ENCODE measurements at places on chromosomes 3 and 15. TPM values are rescaled to one million over a fixed set of nuclear protein-coding genes. Genes with fewer than 3 reads are reported as not detected.

DNA sequence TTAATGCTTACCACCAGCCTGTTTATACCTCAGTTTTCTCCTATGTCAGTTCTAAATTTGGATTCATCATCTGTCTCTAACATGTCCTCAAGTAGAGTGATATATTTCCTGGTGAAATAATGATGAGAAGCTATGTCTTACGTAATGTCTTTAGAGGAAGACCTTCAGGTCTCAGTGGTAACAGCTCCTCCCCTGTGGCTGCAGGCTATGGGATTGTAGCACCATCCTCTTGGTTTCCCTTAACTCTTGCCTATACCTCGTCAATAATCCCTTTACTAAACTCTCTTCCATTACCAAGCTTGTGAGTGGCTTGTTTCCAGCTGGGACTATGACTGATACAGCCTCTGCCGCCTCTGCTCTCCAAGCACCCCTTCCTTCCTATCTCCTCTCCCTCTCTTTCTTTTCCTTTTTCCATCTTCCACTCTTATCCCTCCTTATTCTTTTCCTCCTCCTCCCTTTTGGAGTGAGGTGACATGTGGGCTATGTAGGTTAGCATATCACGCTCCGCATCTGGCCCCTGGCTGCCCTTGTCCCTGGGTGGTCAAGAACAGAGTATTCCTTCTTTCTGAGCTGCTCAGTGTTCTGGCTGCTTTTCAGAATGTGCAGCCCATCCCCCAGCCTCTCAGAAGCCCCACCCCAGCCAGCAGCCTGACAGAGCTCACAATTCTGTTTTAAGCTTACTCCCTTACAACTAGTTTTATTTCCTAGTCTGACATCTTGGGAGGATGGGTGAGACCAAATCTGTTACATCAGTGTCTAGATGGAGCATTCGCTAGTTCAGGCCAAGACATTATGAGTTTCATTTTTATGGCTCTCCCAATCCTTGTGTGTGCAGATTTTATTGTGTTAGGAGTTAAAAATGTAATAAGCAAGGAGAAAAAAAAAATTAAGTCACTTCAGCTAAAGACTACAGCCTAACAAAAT, 75.0 kb upstream of the RNU6-1 start:
- no peak for DNase-seq

DNA sequence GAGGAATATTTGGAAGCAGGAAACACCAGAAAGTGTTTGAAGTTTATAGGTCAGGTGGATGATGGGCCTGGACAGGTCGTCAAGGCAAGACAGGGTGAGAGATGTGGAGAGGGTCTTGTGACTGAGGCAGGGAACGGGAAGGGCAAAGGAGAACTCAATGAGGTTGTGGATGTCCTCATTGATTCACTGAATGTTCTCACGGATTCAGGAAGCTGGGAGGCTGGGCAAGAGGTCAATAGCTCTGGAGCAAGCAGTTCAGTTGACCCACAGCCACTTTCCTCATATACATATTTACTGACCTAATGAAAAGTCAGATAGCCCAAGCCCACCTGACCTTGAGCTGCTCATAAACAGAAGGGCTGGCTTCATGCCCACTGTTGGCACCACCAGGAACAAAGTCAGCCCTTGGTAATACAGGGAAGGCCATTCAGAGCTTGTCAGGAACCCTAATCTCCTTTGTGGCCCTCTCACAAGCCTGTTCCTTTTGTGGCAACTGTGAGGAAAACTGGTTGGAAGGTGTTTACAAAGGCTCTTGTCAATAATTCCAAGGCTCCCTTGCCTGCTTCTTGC, 31.6 kb downstream of the ARRDC4 start:
- DNase-seq = no peak

DNA sequence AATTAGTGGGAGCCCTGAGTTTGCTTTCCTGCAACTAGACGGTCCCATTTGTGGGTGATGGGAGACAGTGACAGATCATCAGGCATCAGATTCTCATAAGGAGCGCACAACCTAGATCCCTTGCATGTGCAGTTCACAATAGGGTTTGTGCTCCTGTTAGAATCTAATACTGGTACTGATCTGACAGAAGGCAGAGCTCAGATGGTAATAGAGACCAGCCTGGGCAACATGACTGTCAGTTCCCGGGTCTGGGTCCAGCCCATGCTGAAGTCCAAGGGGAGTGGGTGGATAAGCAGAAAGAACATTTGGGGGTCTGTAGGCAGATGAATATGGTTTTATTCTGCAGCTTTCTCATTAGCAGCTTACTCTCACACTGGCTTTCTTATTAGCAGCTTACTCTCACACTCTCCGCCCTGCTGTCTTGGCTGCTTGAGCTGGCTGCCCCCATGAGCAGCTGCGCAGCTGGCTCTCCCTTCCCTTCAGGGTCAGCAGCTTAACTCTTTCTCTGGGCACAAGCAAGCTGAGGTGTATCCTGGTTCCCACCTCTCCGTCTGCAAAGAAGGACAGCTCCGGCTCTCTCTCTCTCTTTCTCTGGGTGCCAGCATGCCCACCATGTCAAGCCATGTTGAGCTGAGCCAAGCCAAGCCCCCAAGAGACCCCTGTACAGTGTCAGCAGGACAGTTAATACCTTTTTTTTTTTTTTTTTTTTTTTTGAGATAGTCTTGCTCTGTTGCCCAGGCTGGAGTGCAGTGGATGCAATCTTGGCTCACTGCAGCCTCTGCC, 46.5 kb downstream of the KLHDC8B start:
- no peak for DNase-seq

Gene ARGFX
- not detected for total RNA-seq

Gene PLA2G4E
- not detected for total RNA-seq

Gene BAHD1
- total RNA-seq = 48.8 TPM

DNA sequence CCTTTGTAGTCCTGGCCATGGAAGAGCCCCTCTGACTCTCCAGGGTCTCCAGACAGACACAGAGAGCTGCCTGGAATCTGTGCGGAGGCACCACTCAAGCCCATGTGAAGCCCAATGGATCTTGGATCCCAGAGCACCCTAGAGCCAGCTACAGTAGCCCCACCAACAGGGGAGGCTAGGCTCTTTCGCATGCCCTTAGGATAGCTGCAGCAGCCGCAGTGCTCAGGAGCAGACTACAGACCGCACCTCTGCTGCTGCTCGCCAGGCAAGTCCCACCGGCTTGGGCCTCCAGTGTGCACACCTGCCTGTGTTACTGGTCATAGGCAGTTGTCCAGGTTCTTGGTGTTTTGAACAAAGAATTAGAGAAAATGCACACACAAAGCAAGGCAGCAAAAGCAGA, 131.6 kb downstream of the SPATA16 start:
- no peak for DNase-seq

Gene SCN11A
- total RNA-seq = 0.32 TPM

GRCh38 chr3:107769882-107770281, 247.1 kb downstream of the BBX start:
- no peak for DNase-seq

Gene SKOR1
- 0.25 TPM for total RNA-seq

- DNase-seq = no peak
These were observed 239.1 kb downstream of the LRRN1 start for GRCh38 chr3:4038351-4038750.

- DNase-seq = no peak
These were observed 45.9 kb downstream of the XXYLT1 start for GRCh38 chr3:195224980-195225580.

Gene COL7A1
- total RNA-seq = 2.7 TPM

DNA sequence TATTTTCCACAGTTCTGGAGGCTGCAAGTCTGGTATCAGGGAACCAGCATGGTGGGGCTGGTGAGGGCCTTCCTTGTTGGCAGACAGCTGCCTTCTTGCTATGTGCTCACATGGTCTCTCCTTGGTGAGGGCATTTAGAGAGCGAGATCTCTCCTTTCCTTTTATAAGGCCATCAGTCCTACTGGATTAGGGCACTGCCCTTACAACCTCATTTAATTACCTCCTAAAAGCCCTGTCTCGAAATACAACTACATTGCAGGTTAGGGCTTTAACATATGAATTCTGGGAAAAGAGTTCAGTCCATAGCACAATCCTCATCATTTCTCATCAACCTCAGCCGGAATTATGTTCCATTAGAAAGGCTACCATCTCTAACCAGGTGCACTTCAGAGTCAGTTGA, 21.9 kb downstream of the ISL2 start:
- no peak for DNase-seq

DNA sequence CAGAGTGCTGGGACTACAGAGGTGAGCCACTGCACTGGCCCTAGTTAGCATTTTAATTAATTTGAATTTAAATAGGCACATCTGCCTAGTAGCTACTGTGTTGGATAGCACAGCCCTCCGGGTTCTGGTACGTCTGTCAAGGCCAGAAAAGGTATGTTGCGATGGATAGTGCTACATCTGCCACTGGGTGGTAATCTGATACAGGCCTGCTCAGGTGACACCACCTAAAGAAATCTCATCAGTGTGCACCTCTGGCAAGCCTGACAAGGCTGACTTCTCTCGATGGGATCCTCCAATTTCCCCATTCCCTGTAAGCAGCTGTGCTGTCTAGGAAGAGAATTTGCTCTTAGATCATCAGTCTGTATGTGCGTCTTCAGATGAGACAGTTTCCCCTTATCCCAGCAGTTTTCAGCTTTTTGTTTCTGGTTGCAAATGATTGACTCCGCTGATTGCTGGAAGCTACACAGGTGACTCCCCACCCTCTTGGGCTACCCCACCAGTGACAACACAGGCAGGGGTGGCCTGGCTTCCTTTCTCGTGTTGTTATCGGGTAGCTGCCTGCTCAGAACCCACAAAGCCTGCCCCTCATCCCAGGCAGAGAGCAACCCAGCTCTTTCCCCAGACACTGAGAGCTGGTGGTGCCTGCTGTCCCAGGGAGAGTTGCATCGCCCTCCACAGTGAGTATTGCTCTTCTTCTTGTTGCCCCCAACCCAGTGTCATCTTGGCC, at the start of gene CCR9:
TSS of gene CCR9 (plus strand) at position 565 of the 727 bp plus-strand sequence. CDS start 8,391 bp downstream, outside the sequence.
- no peak for DNase-seq

GRCh38 chr15:90234096-90234988, at the start of gene GDPGP1:
Gene GDPGP1, plus strand, starts transcription at chr15:90234209. Its CDS starts 6,700 bp downstream, at chr15:90240909.
- DNase-seq = no peak

GRCh38 chr3:196518966-196519717, 4.0 kb upstream of the SMCO1 start:
- DNase-seq = peak; percentile 16

- no peak for DNase-seq
These were observed 4.3 kb upstream of the MTFMT start for GRCh38 chr15:65033659-65034269.

Gene GP9
- total RNA-seq = not detected

- DNase-seq = no peak
These were observed 44.7 kb downstream of the RORA start for GRCh38 chr15:61184431-61184830.

Gene CD200
- total RNA-seq = 2.8 TPM

GRCh38 chr3:6229778-6230410, 631.0 kb upstream of the GRM7 start:
- no peak for DNase-seq

GRCh38 chr3:113551820-113552219, 19.5 kb downstream of the SIDT1 start:
- no peak for DNase-seq

Gene FLNB
- total RNA-seq = 65.5 TPM

DNA sequence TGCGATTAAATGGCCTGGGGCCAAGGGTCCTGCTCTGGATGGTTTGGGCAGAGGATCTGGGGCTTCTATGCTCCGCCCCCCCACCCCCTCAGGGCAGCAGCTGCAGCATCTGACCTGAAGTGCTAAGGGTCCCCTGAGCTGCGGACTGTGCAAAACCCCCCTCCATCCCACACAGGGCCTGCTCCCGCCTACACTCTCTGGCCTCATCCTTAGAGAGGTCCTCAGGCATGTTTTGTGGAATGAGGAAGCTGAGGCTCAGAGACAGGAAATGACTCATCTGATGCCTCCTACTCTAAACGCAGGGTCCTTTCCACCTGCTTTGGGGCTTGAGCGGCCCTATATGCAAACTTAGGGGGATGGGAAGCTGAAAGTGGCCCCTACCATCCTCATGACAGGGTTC, 59.5 kb upstream of the CTSH start:
- no peak for DNase-seq

- DNase-seq = no peak
These were observed 172.7 kb downstream of the GHSR start for GRCh38 chr3:172275586-172275985.

GRCh38 chr3:116870379-116870778, 160.8 kb downstream of the TUSC7 start:
- DNase-seq = no peak

Gene SLC2A2
- total RNA-seq = not detected

Gene CFAP91
- total RNA-seq = 0.32 TPM

Gene INSYN1
- total RNA-seq = not detected

- DNase-seq = no peak
These were observed 520.1 kb downstream of the NTRK3 start for GRCh38 chr15:87736401-87736800.

Gene SAMMSON
- not detected for total RNA-seq

GRCh38 chr3:122516846-122517360, 2.2 kb upstream of the KPNA1 start:
- DNase-seq = no peak

Gene NLGN1
- not detected for total RNA-seq

Gene CSPG4
- not detected for total RNA-seq

GRCh38 chr3:178129109-178129508, 407.1 kb upstream of the KCNMB2 start:
- no peak for DNase-seq

DNA sequence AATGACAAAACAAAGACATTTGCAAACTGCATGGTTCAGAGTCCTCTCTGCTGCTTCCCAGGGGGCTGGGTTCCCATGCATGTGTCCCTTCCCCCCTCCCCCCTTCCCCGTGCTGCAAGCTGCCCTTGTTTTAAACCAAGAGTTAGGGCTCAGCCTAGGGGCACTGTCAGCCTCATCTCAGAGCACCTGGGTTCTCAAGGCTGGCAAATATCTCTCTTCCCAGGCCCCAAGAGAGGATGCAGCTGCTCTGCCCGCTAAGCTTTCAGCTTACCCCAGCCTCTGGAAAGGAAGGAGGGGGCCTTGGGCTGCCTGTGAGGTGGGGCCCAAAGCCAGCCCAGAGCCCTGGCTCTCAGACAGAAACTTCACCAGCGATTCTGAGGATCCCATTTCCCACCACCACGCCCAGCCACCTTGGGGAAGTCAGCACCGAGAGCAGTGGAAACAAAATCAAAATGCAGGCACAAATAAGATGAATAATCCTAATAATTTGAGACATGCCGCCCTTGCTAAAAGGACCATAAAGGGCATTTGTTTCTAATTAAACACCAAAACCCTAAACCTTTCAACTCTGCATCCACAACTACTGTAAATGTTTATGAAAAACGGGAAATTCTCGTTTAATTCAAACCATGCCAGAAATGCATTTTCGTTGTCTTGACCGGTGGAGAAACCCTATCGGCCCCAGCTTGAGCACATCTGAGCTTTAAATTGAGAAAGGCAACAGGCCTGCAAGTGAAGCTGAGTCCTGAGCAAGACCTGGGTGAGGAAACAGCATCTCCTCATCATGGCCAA, 67.7 kb upstream of the WNT5A start:
- DNase-seq = no peak

Gene A4GNT
- not detected for total RNA-seq

- no peak for DNase-seq
These were observed 9.5 kb downstream of the PARP15 start for GRCh38 chr3:122586773-122587485.

GRCh38 chr3:152455989-152456388, 187.3 kb downstream of the MBNL1 start:
- no peak for DNase-seq

Gene WDR49
- 2.4 TPM for total RNA-seq

Data from naive thymus-derived CD4-positive, alpha-beta T cell (primary cell).